ENCODE measurements at places on chromosomes 2 and 18.

DNA sequence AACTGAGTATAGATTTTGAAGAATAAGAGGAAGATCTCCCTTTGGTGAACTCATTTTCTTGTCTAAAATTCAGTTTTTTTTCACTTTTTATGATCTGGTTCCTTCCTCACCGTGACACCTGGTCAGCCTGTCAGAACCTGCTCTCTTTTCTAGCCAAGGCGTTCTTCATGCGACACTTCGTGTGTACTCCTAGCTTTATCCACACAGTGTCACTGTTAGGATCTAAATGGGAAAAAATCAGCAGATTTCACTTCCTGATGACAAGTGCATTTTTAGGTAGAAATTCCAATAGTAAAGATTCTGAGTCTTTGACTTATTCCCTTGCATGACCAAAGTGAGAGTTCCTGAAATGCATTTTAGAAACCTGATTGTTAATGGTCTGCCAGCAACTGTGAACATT, 89.8 kb downstream of the KLHL14 start:
- DNase-seq: peak; percentile 18
- no peaks in the 10 kb centered on the region for H3K36me3 ChIP-seq
- H3K27ac ChIP-seq: no peak overlapping the region
- H3K4me3 ChIP-seq: no peak overlapping the region
- no peaks in the 10 kb centered on the region for H3K4me1 ChIP-seq
- no peaks in the 10 kb centered on the region for H3K27me3 ChIP-seq

DNA sequence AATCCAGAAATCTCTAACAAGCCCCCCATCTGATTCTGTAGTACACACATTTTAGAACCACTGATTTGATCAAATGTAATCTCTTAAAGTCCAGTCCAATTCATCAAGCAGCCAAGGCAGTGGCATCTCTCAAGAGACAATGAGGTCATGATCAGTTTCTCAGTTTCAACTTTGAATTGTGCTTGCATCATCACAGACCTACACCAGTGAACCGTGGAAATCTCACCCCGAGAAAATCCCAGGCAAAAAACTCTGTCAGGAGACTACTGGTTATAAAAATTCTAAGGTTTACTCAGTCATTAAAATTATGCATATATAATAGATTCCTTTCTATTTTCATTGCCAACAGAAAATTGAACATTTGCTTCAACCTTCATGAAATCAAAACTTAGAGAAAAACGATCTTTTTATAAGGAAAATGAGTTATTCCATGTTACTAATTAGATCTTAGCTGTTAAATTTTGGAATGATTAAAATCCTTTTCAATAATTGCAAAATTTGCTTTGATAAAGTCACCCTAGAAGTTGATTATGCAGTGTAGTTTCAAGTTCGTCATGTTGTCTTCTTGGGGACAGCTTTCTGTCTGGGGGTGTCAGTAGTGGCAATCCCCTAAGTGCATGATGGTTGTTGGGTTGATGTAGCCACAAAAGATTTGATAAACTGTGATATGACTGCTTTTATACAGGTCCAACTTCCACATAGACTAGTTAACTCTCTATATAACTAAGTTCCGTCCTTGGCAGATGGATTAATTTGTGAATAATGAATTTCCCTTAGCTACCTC, 235.0 kb downstream of the CAMKMT start:
- no peaks in the 10 kb centered on the region for H3K27me3 ChIP-seq
- no peak for DNase-seq
- H3K36me3 ChIP-seq: no peaks in the 10 kb centered on the region
- no peak overlapping the region for H3K4me3 ChIP-seq
- H3K27ac ChIP-seq: no peak overlapping the region

GRCh38 chr18:56977309-56977708, 169.6 kb upstream of the BOD1L2 start:
- H3K4me3 ChIP-seq: no peak overlapping the region
- peak; percentile 11 for DNase-seq
- no peaks in the 10 kb centered on the region for H3K27me3 ChIP-seq
- H3K36me3 ChIP-seq: no peaks in the 10 kb centered on the region
- H3K4me1 ChIP-seq: peaks cover 3% of the 10 kb centered on the region
- H3K27ac ChIP-seq: no peak overlapping the region

DNA sequence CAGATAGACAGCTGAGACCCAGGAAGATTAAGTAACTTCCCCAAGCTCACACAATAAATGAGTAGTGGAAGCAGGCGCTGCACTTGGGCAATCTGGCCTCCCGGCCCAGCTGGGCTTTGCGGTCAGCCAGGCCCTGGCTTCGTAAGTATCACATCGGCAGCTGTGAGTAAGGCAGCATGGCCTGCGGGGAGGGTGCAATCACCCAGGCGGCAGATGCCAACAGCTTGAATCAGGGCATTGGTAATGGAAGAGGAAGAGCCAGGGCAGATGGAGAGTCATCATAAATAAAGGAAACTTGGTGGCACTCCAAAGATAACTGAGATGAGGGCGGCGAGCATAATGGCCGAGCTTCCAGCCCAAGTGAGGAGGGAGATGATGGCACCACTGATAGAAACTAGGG, 217.9 kb upstream of the PID1 start:
- no peak overlapping the region for H3K27ac ChIP-seq
- no peak overlapping the region for H3K4me3 ChIP-seq
- no peaks in the 10 kb centered on the region for H3K36me3 ChIP-seq
- no peaks in the 10 kb centered on the region for H3K27me3 ChIP-seq
- no peak for DNase-seq

- peaks cover 21% of the 10 kb centered on the region for H3K4me1 ChIP-seq
- no peaks in the 10 kb centered on the region for H3K36me3 ChIP-seq
- no peak overlapping the region for H3K4me3 ChIP-seq
These were observed 7.9 kb upstream of the E2F6 start for GRCh38 chr2:11473659-11474433.

- no peaks in the 10 kb centered on the region for H3K27me3 ChIP-seq
- no peaks in the 10 kb centered on the region for H3K4me1 ChIP-seq
- no peaks in the 10 kb centered on the region for H3K36me3 ChIP-seq
- H3K27ac ChIP-seq: no peak overlapping the region
- no peak for DNase-seq
These were observed 589.9 kb upstream of the LRRTM1 start for GRCh38 chr2:80894486-80894885.

GRCh38 chr2:28639836-28640235, 111.8 kb upstream of the PPP1CB start:
- H3K4me1 ChIP-seq: peaks cover 19% of the 10 kb centered on the region
- no peak for DNase-seq
- H3K4me3 ChIP-seq: no peak overlapping the region
- no peaks in the 10 kb centered on the region for H3K27me3 ChIP-seq

DNA sequence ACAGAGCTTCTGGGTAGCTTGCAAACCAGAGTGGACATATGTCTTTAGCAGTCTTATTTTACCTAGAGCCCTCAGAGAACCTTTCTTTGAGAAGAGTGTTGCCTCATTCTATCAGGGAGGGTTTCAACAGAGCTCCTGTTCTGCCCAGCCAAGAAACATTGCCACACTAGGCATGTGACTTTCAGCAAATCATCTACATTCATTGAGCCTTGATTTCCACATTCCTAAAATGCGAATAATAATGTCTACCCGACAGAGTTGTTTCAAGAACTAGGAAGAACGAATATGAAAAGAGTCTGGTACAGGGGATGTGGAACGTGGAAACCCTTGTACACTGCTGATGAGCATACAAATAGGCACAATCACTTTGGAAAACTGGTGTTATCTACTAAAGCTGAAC, 7.8 kb upstream of the PRKAG3 start:
- peaks cover 27% of the 10 kb centered on the region for H3K27me3 ChIP-seq
- H3K36me3 ChIP-seq: no peaks in the 10 kb centered on the region
- H3K4me3 ChIP-seq: no peak overlapping the region
- no peak overlapping the region for H3K27ac ChIP-seq

DNA sequence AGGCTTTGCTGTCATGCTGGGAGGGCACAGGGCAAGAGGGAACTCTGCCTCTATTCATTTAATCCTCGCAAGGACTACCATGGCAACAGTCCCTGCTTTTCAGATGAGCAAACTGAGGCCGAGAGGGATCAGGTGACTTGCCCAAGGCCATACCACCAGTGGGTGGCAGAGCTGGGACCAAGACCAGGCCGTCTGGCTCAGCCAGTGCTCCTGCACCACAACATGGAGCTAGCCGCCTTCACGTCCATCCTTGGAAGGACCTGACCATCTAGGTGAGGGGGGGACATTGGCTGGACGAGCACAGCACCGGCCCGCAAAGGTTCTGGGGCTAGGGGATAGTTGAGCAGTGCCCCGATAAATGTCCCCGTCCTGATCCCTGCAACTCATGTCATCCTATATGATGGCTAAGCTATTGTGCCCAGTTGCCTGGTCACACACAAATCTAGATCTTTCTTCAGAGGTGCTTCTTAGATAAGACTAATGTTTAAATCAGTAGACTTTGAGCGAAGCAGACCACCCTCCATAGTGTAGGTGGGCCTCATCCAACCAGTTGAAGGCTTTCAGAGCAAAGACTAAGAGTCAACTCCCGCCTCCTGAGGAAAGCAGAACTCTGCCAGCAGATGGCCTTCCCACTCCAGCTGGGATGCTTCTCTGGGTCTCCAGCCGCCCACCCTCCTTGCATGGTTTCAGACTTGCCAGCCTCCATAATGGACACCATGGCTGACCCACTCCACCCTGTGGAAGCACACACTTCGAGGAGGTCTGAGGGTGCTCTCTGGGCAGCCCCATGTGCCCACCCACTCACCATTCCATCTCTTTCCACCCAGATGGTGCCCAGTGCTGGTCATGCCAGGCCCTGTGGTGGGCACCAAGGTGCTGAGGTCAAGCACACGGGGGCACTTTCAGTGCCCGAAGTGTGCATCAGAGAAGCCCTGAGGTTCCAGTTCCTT, 214.8 kb upstream of the RAB6C start:
- no peak for DNase-seq
- H3K36me3 ChIP-seq: no peaks in the 10 kb centered on the region
- no peak overlapping the region for H3K4me3 ChIP-seq
- peaks cover 8% of the 10 kb centered on the region for H3K4me1 ChIP-seq
- H3K27ac ChIP-seq: no peak overlapping the region
- no peaks in the 10 kb centered on the region for H3K27me3 ChIP-seq

DNA sequence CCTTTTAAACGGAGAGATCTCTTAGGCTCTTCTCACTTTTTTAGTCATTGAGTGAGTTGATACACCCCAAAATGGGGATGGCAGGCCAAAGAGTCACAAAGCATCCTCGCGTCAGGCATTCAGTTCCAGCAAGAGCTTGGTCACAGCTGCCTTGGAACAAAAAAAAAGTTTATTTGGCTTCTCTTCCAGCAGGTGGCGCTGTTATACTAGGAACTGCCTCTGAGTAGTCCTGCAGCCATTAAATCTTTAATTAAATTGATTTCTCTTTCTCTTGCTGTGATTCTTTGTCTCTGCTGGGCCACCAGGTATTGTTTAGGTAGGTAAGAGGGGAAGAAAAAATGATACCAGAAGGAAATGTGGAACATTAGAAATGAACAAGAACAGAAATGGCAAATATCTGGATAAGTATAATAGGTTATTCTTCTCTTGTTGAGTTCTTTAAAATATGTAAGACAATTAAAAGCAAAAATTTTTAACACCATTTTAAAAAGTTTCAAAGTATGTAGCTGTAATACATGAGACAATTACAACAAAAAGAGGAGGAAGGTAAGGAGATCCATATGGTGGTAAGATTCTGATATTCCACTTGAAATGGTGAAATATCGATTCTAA, 175.1 kb downstream of the GALNT1 start:
- H3K4me3 ChIP-seq: no peak overlapping the region
- no peaks in the 10 kb centered on the region for H3K36me3 ChIP-seq
- peak; percentile 80 for DNase-seq
- no peak overlapping the region for H3K27ac ChIP-seq
- no peaks in the 10 kb centered on the region for H3K27me3 ChIP-seq
- no peaks in the 10 kb centered on the region for H3K4me1 ChIP-seq

GRCh38 chr18:74540652-74541421, 6.5 kb downstream of the CNDP1 start:
- no peaks in the 10 kb centered on the region for H3K4me1 ChIP-seq
- H3K4me3 ChIP-seq: no peak overlapping the region
- H3K27ac ChIP-seq: no peak overlapping the region
- no peaks in the 10 kb centered on the region for H3K36me3 ChIP-seq

DNA sequence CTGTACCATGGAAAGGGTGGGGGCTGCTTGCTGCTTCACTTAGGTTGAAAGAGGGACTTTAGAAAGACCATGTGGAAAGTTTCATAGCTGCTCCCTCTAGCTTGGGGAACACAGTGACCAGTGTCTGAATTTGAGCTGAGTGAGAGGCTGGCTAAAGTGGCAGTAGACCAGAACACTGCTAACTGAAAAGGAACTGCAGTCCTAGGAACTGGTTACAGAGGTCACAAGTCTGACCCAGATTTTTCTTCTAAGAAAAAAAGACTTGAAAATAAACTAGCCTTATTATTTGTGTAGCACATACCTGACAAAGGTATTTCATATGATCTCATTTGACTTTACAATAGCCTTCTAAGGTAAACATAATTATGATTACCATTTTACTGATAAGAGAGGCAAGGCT, 153.6 kb downstream of the FSHR start:
- no peak for DNase-seq
- H3K4me1 ChIP-seq: no peaks in the 10 kb centered on the region
- no peaks in the 10 kb centered on the region for H3K36me3 ChIP-seq
- H3K27ac ChIP-seq: no peak overlapping the region

- no peaks in the 10 kb centered on the region for H3K27me3 ChIP-seq
- no peaks in the 10 kb centered on the region for H3K4me1 ChIP-seq
- no peak for DNase-seq
- no peaks in the 10 kb centered on the region for H3K36me3 ChIP-seq
These were observed 344.1 kb upstream of the PLGLB2 start for GRCh38 chr2:87403893-87404175.

DNA sequence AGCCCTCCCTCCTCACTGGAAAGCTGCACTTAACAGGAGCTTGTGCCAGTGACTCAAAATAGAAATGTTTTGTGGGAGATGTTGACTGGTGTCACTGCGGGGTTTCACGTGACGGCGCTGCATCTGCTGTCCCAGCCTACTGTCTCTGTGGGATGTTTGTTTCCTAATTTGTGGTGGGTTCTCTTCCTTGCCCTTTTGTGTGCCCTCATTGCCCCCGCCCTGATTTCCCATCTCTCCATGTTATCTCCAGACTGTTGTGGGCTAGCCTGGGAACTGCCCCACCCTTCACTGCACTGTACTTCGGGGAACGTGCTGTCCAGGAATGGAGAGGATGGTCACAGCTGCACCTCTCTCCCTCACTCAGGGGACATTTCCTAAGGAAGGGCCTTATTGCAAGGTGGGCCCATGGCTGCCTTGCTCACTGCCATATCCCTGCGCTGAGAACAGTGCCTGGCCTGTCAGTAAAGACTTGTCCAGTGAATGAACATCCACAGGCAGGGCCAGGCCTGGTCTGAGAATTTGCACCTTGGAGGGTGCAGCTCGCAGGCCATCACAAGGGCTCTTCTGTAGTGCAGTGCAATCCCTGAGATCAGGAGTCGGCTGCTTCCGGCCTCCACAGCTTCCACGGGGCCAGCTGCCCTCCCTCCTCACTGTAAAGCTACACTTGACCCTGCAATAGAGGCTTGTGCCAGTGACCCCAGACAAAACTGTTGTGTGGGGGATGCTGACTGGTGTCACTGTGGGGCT, 18.1 kb downstream of the ZAP70 start:
- H3K27ac ChIP-seq: no peak overlapping the region
- no peak for DNase-seq
- H3K27me3 ChIP-seq: no peaks in the 10 kb centered on the region
- no peaks in the 10 kb centered on the region for H3K36me3 ChIP-seq
- no peak overlapping the region for H3K4me3 ChIP-seq
- no peaks in the 10 kb centered on the region for H3K4me1 ChIP-seq

- no peaks in the 10 kb centered on the region for H3K36me3 ChIP-seq
- no peak overlapping the region for H3K27ac ChIP-seq
- no peak overlapping the region for H3K4me3 ChIP-seq
- no peak for DNase-seq
- H3K4me1 ChIP-seq: no peaks in the 10 kb centered on the region
- no peaks in the 10 kb centered on the region for H3K27me3 ChIP-seq
These were observed 9.8 kb downstream of the CD302 start for GRCh38 chr2:159788253-159788652.

Measured in neural progenitor cell (in vitro differentiated cells).